Right atrium auricular region (tissue), 2 donors: ENCODE measurements at places on chromosomes 7 and 10.
A peak's percentile ranks its signal among the peaks of the same experiment; 100 is the strongest.

DNA sequence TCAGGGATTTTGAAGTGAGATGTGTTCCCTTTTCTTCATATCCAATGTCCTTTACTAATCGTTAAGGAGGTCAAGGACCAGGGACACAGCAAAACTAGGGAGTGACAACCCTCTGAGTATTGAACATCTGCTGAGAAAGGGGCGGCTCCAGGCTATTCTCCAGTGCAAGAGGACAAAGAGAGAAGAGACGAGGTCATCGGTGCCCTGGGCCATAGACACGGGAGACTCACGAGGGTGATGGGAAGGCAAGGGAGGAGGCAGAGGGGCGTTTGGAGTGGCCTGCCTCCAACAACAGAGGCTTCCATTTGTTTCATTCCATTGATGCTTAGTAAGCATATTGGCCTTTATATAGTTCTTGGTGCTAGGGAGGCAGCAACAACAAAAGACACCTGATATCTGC, 268.4 kb downstream of the CXCL12 start:
- DNase-seq: no peak

- DNase-seq: no peak
Measured at GRCh38 chr10:36700123-36700522, 425.3 kb upstream of the ANKRD30A start.

GRCh38 chr7:36784991-36785940, 61.0 kb upstream of the AOAH start:
- peak; percentile 59 for DNase-seq

GRCh38 chr10:28983799-28984198, 305.1 kb upstream of the LYZL1 start:
- DNase-seq: no peak

- DNase-seq: peak; percentile 79
Measured at GRCh38 chr10:132223156-132223590, 36.4 kb downstream of the DPYSL4 start.

GRCh38 chr7:21355406-21355874, 72.4 kb upstream of the SP4 start:
- DNase-seq: no peak
